ENCODE measurements at places on chromosomes 3 and 15.
A peak's percentile ranks its signal among the peaks of the same experiment; 100 is the strongest.

- DNase-seq, result no peak
Measured at GRCh38 chr3:136166507-136166906, 29.6 kb downstream of the MSL2 start.

DNA sequence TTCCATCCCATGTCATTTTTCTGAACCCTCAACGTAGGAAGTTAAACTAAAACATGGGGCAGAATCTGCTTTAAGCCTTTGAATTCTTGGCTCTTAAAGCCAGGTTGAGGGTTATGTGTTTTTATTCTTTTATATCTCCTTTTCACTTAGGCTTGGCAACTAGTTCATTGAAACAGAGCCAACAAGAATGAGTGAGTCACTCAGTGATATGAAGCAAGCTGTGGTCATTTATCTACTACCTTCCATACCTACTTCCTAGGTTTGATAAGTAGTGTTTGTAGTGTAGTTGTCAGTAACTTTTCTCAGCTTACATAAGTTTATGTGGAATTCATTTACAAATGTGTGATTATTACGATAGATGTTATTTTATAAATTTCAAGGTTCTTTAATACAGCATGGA is 67.4 kb downstream of the SNRPN start:
- no peak for DNase-seq

- no peak for DNase-seq
Measured at GRCh38 chr15:43991206-43991605, 164.4 kb downstream of the WDR76 start.

GRCh38 chr3:153768561-153769469 is 352.4 kb upstream of the ARHGEF26 start:
- peak; percentile 11 for DNase-seq

DNA sequence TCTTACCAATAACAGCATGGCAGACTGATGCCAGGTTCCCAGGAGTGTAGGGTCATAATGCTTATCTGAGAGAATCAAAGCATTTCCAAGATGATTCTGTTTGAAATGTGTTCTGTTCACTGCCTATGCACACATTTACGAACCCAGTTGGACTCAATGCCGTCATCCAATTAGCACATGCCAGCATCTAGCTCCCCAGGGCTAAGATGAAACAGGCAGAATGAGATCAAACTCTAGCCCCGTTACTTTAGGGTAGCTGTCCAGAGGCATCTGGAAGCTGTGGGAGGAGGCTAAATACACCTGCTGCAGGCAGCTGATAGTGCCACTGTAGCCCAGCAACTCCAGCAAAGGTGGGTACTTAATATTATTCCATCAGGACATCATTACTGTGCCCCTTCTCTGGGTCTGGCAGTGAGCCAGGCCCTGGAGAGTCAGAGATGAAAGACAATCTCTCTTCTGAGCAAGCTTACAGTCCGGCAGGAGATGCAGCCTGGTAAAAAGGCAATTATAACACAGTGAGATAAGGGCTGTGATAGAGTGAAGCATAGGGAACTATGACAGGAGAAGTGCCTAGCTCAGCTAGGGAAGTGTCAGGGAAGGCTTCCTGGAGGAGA is 156.4 kb upstream of the PPP2R3A start:
- DNase-seq, result no peak

DNA sequence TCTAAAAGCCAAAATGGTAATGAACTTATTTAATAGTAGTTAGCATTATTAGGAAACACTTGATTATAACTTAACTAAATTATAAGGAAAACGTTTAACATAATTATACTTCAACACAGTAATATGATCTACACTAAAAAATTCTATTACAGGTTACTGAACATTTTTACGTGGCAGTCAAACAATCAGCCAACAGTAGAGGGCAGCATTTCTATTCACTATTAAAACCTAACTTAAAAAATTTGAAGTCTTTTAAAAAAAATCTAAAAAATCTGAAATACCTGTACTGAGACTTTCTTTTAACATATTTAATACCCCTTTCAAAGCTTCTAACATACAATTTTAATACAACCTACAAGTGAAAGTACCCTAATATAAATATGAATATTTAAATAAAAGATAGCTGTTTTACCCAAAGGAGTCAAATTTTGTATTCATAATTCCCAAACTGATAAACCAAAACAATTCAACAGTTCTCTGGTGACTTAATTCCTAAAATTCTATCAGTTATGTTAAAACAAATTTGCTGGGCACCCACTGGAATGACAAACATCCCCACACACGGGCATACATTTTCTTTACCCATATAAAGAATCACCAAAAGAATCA is 41.5 kb downstream of the DLG1 start:
- no peak for DNase-seq

DNA sequence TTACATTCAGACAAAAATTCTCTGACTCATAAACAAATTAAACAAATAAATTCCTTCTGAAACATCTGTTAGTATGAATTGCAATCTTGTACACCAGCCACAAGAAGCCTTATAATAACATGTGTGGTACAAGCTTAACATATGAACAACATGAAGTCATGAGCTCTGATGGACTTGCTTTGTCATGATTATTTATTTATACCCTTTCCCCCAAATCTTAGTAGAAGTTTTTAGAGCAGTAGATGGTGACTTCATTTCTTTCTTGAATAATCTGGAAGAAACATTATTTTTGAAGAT is 633.4 kb downstream of the EPHA3 start:
- DNase-seq, result no peak

GRCh38 chr15:53693729-53694475 is 65.6 kb downstream of the WDR72 start:
- no peak for DNase-seq

- no peak for DNase-seq
Measured at GRCh38 chr15:87454860-87455259, 801.7 kb downstream of the NTRK3 start.

GRCh38 chr3:50542177-50543034 is 25.1 kb downstream of the C3orf18 start:
- DNase-seq, result peak; percentile 15

DNA sequence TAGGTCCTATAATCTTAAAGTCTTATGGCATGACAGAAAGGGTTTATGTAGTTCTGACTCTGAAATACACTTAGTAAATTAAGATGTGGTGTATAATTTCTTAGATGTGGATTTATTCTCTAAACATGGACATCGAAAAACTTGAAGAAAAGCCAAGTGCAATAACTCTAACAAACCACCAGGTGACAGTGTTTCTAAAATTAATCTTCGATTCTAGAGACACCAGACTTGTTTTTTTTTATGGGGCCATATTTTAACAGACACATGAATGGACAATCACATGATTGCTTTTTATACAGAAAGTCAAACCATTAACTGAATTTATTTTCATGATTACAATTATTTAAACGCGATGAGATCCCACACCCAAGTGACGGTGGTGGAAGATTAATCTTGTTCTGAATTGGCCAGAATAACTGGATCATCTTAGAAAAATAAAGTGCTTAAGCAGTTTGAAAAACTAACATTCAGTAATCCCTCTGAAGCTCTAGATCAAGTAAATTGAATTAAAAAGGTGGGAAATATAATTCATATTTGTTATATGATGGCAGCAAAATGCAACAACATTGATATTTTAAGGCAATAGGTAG is 305.1 kb downstream of the LSAMP start:
- no peak for DNase-seq

DNA sequence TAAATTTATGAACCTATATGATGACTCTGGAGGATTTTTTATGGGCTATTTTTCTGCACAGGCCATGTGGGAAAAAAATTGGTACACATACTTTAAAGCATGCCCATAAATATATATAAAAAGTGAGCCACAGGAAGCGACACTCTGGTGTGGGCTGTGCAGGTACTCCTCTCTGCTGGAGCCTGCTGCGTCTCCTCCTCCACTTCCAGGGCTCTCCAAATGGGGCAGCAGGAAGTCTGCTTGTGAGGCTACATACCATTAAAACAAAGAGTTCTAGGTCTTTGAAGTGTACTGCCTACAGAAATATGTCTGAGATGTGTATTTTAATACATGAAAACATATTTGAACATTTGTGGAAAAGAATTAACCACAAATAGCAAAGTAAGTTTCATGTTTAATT is 135.1 kb downstream of the CTNNB1 start:
- no peak for DNase-seq

- DNase-seq, result no peak
Measured at GRCh38 chr3:14561051-14561960, 21.2 kb upstream of the GRIP2 start.
